A172 (cell line): ENCODE measurements at places on chromosomes 2 and 18.
A peak's percentile ranks its signal among the peaks of the same experiment; 100 is the strongest.

GRCh38 chr2:7722212-7722910 is 805.1 kb downstream of the RNF144A start:
- DNase-seq = no peak

DNA sequence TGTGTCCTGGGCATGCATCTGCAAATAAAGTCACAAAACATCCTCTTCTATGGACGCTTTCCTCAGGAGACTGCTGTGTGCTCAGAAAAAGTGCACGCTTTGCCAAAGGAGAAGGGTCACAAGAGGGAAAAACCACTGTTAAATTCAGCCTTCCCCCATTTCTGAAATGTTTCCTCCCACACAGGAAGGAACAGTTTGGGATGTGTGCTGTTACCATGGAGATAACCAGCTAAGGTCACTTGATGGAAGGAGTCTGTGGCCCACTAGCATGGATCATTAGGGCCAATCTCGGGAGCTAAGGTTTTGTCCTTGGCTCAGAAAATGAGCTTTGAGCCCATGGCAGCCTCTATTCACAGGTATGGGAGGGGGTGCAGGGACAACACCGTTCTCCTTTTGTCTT is 5.6 kb downstream of the KCNE4 start:
- DNase-seq = no peak

DNA sequence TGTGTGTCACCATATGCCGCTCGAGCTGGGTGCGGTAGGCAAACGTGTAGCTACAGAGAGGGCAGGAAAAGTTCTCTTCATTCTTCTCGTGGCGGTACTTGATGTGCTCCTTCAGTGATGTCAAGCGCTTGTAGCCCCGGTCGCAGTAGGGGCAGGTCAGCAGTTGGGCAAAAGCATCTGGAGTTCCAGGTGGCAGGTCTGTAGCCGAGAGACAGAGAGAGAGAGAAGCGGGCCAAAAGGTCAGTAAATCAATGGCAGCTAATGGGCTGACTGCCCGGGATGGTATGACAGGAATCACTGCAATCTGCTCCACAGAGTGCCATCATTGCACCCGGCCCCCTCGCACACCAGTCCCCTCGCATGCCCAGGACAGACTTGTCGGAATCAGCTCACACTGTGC is 116.0 kb downstream of the ZEB2 start:
- no peak for DNase-seq

GRCh38 chr18:59400407-59400806 is 41.3 kb upstream of the LMAN1 start:
- no peak for DNase-seq

GRCh38 chr2:6074089-6074643 is 382.0 kb downstream of the SOX11 start:
- no peak for DNase-seq

- no peak for DNase-seq
These were observed 161.3 kb downstream of the HNMT start for GRCh38 chr2:138125306-138126288.

DNA sequence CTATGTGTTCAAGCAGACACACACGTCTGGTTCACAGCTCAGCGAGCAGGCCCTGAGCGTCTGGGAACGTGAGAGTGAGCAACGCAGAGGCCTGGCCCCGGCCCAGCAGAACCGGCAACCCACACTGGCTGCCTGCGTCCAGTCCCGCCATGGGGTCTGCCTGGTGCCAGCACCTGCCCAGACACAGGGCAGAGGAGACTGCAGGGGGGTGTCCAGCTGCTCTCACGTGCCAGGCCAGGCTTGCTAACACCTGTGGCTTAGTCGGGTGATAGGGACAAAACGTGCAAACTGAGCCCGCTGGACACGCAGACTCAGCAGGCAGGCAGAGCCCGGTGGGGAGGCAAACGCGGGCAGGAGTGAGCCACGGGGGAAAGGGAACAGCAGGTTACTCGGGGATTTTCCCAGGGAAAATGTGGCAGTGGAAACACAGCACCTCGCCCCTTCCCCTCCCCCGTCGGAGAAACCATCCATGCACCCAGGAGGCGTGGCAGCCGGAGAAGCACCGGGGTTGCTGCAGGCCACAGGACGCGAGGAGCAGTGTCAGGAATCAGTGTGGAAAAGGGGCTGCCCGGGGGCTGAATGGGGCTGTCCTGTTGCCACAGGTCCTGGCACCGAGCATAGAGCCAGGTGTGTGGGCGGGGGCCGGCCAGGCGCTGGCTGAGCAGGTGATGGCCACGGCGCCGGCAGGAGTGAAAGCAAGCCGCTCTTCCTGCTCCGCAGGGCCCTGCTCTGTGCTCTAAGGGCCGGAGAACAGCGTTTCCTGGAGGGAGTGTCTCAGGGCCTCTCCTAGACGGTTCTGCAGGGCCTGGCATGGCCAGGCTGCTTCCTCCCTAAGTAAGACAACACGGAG is 154.7 kb downstream of the HDAC4 start:
- DNase-seq = no peak

GRCh38 chr2:217599906-217600305 is 402.9 kb downstream of the TNS1 start:
- no peak for DNase-seq

- no peak for DNase-seq
These were observed 7.9 kb upstream of the PDCL3 start for GRCh38 chr2:100554798-100555407.

DNA sequence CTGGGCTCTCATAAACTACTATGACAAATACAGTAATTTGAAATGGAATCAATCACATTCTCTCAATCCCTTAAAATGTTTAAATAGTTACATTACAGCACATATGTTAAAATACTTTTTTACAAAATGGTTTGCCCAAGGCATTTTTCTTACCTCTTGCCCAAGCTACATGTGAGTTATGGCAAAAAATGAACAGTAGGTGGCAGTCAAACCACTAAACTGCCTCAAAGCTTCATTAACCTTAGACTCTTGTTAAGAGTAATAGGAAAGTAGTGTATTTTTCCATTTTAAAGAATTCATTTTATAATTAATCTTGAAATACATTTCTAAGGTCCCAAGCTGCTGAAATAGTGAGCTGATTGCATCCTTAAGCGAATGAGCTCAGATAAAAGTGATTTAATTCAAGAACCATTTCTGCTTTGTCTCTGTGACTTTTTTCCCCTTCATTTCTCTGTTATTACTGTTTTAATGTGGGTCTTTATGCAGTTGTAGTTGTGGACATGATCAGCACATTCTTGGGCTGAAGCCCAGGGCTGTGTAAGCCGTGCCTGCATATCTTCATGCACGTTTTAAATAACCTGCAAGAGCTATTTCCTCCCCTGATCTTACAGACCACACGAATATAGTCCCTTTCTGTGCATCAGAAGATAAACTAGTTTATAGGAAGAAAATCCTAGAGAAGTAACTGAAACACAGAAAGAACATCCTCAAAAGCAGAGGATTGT is 311.8 kb downstream of the LNPK start:
- peak; percentile 68 for DNase-seq

DNA sequence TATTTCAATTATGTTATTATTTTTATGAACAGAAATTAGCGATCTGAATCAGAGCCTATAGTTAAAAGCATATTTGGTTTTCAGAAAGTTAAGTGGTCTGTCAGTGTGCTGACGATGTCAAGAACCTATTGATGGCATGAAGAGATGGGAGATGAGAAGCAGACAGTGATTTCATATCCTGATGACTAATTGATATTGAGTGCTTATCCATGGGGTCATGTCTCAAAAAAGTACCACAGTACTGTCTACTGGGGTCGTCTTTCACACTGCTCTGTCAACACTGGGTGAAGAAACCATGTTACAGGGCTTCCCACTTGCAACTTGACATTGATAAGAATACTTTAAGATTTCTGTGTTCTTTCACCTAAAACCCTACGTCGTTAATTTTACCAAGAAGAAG is 297.1 kb downstream of the AFF3 start:
- DNase-seq = no peak

- DNase-seq = peak; percentile 29
These were observed 53.9 kb downstream of the DYNC1I2 start for GRCh38 chr2:171741189-171741588.

DNA sequence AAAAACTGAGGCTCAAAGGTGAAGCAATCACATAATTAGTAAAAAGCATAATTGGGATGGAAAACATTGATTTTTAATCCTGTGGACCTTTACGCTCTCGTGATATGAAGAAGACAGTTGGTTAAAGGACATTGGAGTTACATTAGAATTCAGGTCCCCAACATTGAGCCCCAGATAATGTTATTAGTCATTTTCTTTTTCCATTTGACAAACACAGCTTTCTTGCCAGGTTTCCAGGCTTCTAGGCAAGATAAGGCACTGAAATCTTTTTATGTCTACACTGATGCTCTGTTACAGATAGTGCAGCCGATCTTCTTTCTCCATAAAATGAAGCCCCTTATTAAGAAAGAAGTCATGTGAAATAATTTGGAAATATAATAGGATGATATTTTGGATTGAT is 38.5 kb downstream of the MYO3B start:
- DNase-seq = no peak

DNA sequence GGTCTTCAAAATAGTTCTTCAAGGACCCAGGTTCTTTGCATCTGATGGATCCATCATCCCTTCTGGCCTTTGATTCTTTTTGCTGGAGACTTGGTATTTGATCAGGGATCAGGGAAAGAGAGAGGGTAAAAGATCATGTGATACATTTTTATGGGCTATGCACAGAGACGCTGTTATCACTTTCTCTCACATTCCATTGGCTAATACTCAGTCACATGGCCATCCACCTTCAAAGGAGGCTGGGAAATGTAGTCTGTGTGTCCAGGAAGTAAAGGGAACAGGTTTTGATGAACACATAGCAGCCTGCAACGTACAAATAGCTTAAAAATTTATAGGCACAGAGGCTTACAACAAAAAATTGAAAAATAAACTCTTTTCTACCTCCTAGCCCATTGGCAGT is 629.6 kb upstream of the FANCL start:
- DNase-seq = peak; percentile 18

DNA sequence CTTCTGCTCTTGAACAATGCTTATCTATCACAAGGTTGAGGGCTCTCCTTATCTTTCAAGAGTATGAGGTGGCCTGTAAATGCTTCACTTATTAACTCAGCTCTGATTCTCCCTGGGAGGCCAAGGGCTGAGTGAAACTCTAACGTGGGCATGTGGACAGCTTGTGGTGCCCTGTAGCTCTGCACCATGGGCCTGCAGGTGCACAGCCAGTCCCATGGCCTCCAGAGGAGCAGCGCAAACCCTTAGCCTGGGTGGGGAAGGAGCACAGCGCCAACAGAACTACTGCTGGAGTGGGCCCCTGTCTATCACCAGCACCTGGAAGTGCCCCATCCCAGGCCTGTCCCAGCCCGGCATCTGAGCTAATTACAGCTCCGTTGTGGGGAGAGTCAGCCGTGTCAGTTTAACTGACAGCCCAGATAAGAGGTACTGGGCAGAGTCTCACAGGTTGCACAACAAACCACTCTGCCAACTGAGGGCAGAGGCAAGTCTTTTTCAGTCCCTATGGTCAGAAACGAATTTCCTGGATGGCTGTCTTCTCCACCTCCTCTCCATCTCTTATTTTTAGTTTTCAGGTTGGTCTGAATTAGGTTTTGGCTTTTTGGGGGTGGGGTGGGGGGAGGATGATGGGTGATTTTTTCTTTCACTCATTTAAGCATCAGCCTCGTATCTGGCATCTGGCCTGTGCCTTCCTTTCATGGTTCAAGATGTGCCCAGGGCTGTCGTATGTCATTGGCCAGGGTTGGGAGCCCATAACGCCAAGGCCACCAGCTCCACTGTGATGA is 219.5 kb downstream of the BCL2 start:
- peak; percentile 29 for DNase-seq

- no peak for DNase-seq
These were observed 145.8 kb downstream of the TRIB2 start for GRCh38 chr2:12862541-12862940.

GRCh38 chr2:17822445-17823117 is 6.3 kb downstream of the MSGN1 start:
- no peak for DNase-seq

DNA sequence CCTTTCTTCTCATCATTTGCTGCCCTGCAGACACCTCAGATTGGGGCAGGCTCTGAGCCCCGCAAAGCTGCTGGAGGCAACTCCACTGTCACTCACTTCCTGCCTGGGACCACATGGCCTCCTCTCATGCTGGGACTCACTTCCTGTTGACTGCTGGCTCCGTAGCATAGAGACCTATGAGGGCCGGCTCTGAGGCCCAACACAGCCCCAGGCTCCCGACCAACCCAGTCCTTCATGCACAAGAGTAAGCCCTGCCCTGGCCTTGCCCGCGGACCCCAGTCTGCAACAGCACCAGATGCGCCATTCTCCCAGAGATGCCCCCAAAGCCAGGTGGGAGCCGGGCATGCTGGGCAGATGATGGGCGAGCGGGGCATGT is 55.7 kb downstream of the DNMT3A start:
- DNase-seq = peak; percentile 35

- DNase-seq = peak; percentile 3
These were observed 33.6 kb downstream of the GTF2A1L start for GRCh38 chr2:48651158-48651790.

DNA sequence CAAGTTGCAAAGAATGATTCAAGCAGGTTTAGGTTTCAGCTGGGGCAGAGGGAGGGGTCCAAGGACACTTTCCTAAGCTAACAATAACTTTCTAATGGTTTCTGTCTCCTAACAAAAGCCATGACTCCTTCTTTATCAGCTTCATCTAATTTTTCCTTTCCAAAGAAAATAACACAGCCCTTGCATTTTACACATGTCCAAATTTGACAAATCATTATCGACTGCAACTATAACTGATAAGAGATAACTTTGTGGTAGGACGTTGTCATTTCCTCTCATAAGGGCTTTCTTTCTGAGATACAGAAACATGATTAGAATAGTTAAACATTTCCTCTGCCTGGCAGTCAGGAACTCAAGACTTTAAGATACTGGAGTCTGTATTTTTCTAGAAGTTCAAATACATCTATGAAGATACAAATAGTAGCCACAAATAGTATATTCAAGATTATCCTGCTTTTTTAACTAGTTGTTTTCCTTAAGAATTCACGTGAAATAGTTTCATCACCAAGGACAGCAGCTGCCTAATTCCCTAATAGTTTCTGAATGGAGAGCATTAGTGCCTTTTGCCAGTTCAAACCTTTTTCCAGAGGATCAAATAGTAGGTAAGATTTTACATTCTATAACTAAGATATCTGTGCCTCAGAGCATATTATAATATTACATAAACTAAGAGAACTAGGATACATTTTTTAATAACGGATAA is 263.2 kb downstream of the EXOC6B start:
- DNase-seq = peak; percentile 19

DNA sequence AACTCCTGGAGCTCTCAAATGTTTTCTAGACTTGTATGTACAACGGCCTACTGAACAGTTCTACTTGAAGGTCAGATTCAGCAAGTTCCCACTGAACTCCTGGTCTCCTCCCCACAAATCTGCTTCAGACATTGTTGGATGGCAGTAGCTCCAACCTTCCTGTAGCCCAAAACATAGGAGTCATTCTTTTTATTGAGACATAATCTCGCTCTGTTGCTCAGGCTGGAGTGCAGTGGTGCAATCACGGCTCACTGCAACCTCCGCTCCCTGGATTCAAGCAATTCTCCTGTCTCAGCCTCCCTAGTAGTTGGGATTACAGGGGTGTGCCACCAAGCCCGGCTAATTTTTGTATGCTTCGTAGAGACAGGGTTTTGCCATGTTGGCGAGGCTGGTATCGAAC is 47.3 kb downstream of the QPCT start:
- no peak for DNase-seq
